ENCODE measurements at places on chromosomes 1 and 21.

- DNase-seq: no peak
These were observed 85.4 kb upstream of the KAZN start for GRCh38 chr1:14513111-14513510.

DNA sequence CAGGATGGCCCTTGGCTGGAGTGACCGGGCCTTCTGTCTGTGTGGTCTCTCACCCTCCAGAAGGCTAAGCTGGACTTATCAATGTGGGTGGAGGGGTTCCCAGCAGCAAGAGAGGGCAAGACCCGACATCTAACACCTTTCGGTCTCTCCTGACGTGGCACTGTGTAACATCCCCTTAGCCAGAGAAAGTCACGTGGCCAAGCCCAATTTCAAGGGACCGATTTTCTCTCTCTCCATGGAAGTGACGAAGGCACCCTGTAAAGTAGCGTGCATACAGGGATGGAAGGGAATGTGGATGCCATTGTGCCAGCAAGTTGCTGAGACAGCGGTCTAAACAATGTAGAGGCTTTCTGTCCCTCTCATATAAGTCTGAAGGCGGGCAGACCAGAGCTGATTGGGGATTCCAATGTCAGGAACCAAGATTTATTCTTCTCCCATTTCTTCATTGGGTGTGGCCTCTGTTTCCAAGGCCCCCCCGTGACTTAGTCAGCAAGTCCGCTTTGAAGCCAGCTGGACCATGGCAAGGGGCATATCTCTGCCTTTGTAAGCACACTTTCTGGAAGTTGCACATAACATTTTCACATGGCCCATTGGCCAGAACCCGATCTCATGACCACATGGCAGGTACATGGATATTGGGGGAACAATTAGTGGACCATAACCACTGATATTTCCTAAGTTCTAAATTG, 12.5 kb downstream of the MX1 start:
- no peak for DNase-seq

- no peak for DNase-seq
These were observed 193.4 kb downstream of the APP start for GRCh38 chr21:25977068-25977611.

DNA sequence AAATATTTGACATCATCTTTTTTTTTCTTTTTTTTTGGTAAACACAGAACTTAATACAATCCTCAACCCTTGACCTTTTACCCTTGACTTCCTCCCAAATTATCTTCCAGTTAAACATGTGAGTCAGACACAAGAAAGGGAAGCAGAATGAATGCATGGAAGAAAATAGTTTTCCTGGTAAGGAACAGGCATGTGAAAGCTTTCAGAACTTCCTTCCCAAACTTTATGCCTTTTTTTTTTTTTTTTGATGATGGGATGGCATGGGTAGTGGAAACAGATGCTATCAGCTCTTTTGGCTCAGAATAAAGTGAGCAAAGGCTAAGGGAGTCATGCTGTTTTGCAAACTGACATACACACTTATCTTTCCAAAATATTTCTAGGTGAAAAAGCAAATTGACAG, 1079.1 kb downstream of the TTLL7 start:
- no peak for DNase-seq

DNA sequence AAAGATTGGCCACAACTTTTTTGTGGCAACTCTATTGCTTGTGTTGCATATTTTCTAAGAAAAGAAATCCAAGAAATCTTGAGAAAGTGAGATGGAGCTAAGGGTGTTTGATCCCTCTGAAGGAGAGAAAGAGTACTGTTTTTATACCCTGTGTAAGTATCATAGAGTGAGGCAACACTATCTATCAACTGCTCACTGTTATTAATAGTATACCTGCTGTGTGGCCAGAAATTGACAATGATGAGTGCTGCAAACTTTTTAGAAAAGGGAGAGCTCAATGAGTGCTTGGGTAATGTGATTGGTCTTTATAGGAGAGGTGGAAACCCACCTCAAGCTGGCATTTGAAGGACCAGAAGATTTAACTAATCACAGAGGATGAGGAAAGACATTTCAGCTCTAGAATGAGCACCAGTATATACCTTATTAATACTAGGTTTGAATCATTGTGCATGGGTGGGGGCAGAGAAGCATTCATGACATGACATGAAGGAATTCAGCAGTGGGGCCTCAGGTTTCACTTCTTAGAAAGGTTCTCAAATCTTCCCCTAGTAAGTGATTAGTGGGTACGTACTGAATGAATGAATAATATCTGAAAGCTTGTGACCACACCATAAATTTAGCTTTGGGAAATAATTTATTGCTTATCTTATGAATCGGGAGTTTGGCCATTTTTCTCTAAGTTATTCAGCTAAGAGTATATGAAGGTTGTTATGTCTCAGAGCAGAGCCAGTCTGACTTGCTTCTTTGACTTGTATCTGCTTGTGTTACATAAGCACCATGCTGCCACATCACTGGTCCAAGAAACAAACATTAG, 169.2 kb upstream of the SGIP1 start:
- no peak for DNase-seq

DNA sequence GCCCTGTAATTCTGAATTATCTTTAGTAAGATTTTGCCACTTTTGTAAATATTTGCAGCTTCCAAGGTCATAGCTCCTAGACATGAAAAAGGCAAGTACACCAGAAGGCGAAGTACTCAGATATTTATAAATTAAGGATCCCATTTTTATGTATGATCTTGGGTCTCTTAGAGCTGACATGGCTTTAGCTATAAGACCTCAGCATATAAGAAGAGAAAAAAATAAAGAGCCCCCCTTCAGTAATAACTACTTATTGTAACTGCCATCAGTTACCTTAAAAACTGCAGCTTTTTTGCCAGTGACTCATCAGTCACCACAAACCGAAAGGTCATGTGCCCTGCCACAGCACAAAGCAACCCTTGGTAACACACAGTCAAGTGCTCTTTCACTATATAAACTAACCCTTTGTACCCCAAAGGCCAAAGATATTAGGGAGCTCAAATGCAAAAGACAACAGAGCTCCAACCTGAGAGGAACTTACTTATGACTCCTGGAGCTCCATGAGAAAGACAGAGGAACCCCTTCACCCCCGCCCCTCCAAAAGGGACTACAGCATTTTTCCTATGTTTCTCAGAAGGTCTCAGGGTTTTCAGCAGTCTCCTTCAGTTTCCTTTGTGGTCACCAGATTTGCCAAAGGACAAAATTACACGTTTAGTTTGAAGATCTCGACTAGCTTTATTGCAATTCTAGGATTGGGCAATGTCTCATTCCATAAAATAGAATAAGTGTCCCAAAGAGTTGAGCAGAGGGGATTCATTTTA, 219.8 kb upstream of the DUSP10 start:
- peak; percentile 5 for DNase-seq

DNA sequence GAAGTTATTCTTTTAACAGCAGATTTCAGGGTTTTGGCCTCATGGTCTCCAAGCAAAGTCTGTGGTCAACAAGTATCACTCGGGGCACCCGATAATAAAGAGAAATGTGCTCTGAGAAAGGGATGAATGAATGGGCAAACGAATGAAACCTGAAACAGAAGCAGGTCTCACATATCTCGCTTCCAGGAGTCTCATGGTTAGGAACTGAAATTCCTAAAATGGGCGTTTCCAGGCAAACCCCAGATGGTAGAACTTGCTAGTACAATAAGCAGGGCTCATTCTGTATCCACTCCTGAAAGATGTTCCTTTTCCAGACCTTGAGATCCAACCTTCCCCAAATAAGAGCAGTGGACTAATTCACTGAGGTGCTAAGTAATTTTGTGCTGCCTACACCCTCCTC, 87.2 kb downstream of the LAMC2 start:
- no peak for DNase-seq

DNA sequence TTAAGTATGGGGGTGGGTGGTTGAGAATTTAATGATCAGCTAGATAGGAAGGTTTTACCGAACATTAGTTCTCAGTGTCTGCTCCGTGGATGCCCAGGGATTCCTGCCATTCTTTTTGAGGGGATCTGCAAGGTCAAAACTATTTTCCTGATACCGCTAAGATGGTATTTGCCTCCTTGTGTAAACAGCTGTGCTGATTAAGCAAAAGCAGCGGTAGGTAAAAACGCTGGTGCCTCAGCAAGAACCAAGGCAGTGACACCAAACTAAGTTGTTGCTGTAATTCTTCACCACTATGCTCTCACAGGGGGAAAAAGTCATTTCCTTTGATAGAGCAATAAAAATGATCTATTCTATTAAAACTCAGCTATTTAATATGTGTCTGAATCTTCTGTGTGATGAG, 229.0 kb downstream of the FMN2 start:
- DNase-seq: no peak

DNA sequence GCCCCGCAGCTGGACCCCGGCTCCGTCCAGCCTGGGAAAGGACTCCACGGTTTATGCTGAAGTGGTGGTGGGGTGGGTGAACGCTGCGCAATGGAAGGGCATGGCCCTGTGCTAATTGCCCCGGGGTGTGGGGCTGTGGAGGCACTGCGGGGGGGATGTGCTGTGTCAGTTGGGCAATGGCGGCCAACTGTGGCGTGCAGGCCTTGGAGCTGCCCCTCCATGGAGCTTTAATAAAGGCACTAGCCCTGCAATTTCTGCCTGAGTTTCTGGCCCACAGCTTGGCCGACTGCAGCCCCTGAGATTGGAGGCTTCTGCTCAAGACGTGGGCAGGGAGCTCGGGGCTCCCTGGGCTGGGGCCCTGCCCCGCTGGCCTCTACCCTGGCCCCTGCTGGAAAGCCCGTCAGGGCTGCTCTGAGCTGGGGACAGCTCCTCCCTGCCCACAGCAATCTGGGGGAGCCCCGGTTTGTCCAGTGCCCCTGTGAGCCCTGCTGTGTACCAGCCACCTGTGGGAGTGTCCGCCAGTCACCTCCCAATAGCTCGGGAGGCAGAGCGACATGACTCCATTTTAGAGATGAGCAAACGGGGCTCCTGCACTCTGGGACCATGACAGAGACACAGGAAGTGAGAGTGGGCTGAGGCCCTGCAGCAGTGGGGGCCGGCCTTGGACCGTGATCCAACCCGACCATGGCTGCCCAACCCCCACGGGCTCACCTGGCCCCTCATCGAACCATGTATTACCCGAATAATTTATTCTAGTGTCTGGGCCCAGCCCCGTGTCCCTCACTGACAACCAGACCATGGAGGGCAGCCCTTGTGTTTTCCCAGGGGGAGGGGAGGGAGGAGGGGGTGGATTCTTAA, 8.7 kb upstream of the TNFRSF14 start:
- peak; percentile 54 for DNase-seq

- no peak for DNase-seq
These were observed 13.3 kb downstream of the CDK18 start for GRCh38 chr1:205517763-205518162.

DNA sequence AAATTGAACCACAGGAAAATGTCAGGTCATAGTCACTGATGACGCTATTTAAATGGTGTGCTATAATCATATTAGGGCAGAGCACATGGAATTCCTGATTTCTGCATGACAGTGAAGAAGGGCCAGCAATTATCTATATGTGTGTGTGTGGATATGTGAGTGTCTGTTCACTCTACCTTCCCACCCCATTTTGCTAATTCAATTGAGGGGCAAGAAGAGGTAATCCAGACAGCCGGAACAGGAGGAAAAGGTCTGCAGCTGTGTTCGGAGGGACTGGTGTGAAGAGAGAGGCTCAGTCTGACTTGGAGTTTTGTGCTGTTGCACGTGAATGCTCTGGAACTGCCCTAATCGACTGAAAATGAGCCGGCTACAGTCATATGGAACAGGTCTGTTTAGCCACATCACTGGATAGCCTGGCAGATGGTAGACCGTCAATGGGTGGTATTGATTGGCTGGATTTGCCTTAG, 5.1 kb upstream of the ELAVL4 start:
- no peak for DNase-seq

- DNase-seq: no peak
These were observed 5.4 kb downstream of the CPLANE2 start for GRCh38 chr1:16231331-16232315.

DNA sequence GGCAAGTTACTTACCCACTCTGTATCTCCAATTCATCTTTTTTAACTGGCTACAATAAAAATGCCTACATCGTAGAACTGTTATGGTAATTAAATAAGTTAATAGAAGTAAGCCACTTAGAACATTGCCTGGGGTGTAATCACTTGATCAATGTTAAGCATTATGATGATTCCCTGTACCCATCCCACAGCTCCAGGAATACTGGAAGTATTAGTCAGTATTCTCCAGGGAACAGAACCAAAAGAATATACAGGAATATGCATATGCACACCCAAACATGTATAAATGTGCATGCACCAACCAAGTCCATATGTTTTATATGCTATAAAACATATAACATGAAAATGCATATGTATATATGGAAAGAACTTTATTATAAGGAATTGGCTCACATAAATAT, 107.3 kb downstream of the UBE2U start:
- no peak for DNase-seq

GRCh38 chr21:26506956-26507355, 66.1 kb downstream of the CYYR1 start:
- no peak for DNase-seq

DNA sequence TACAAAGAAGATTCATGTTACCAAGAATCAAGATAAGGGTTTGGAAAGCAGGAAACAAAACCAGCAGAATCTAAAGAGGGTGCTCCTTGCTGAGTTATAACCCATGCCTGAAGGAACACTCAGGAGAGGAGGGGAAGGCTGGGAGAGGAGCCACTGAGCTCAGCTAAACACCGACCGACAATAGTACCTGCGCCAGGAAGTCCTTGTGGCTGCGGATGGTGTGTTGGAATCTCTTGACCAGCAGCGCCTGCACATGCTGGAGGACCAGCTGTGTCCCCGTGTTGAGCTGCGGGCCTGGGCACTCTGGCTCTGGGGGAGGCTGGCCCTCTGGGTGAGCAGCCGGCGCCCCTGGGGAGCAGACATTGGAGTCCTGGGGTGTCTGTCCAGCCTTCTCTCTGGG, 89.4 kb downstream of the ABCA4 start:
- DNase-seq: no peak

- DNase-seq: no peak
These were observed 4.5 kb upstream of the ZNF644 start for GRCh38 chr1:91026320-91026719.

- DNase-seq: no peak
These were observed 282.0 kb downstream of the PBX1 start for GRCh38 chr1:164840936-164841335.

DNA sequence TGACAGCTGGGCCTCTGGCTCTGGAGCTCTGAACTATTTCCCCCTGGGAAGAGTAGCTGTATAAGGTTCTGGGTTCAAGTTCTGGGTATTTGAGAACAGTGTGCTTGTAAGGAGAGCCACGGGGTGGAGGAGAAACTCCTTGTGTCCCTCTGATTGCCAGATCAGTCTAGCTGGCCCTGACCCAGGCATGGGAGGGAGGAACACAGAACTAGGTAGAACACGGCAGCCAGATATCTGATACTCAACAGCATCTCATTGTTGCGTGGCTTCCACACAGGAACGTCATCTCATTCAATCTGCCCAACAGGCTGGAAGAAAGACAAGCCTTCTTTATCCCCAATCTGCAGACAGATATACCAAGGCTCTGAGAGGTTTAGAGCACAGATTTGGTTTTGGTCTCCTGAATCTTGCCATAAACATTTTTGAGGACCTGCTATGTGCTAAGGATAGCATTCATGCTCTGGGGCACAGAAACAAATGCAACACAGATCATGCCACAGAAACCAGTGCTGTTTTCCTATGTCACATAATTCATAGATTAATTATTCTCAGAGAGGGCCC, 83.8 kb downstream of the PLXNA2 start:
- no peak for DNase-seq

Measured in CD4-positive, alpha-beta T cell treated with Interleukin-6 for 4 hours (primary cell).